ENCODE measurements at places on chromosomes 12 and 14. TPM values are rescaled to one million over a fixed set of nuclear protein-coding genes. Genes with fewer than 3 reads are reported as not detected.

PLEKHA5 gene
- total RNA-seq, result 50.4 TPM

CNTN1 gene
- 0.26 TPM for total RNA-seq

LRRIQ1 gene
- under 0.01 TPM for total RNA-seq

CCDC175 gene
- total RNA-seq, result not detected

CLEC14A gene
- total RNA-seq, result 2.6 TPM

SDR9C7 gene
- total RNA-seq, result not detected

YAF2 gene
- 9.0 TPM for total RNA-seq

ERBB3 gene
- 0.66 TPM for total RNA-seq

KITLG gene
- 64.6 TPM for total RNA-seq

SMCO2 gene
- 0.26 TPM for total RNA-seq

THTPA gene
- total RNA-seq, result 24.1 TPM
